ENCODE measurements at places on chromosomes 7 and 10.

DNA sequence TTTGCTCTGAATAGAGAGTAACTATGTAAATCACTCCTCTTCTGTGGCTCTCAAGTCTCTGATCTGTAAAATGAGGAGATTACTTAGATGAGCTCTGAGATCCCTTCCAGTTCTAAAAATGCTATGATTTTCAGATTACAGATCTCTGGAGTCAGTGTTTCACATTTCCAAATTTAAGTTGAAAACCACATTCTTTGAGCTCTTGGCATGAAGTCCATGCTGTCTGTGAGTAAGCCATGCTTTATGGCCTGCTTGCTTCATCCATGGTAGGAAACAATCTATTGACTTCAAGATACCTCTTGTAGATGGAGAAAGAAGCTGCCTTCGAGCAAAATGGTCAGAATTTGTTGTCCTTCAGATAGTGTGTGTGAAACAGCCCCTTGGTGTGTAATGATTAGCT is 64.9 kb downstream of the CELF2 start:
- DNase-seq, result peak; percentile 5

- peak; percentile 56 for DNase-seq
Measured at GRCh38 chr7:7228472-7228871, 46.1 kb downstream of the C1GALT1 start.

GRCh38 chr10:4947635-4948596 is 15.3 kb upstream of the AKR1C1 start:
- DNase-seq, result peak; percentile 94

DNA sequence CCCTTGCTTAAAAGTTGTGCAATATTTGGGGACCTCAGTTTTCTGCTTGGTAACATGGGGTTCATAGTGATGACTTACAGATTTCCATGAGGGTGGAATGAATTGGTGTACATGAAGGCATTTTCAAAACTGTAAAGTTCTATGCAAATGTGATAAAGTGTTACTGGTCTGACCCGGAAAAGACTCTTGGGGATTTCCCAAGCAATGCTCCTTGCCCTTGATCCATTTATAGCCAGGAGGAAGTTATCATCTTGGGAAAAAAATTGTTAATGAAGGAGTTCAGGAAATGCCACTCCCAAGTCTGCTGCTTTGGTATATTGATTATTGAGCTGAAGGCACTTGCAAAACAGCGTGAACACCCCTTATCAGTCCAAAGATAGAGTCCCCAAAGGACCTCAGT is 96.3 kb upstream of the ZPBP start:
- DNase-seq, result no peak

GRCh38 chr10:85983051-85983450 is 383.5 kb downstream of the GRID1 start:
- DNase-seq, result no peak

DNA sequence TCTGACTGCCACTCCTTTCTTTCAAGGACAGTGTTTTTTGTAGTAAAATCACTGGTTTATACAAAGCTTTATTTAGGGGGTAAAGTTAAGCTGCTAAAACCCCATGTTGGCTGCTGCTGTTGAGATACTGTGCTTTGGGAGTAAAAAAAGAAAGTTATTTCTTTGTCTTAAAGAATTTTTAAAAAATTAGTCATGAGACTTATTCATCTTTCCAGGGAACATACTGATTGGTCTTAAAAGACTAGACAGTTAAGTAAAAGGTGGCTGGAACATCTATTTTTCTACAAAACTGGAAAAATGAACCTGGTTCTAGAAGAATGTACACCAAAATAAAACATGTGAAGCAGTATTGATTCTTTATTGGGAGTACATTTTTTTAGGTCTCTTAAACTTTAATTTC is 20.6 kb downstream of the BBIP1 start:
- no peak for DNase-seq

- DNase-seq, result peak; percentile 6
Measured at GRCh38 chr7:33339074-33339790, 209.9 kb downstream of the BBS9 start.

DNA sequence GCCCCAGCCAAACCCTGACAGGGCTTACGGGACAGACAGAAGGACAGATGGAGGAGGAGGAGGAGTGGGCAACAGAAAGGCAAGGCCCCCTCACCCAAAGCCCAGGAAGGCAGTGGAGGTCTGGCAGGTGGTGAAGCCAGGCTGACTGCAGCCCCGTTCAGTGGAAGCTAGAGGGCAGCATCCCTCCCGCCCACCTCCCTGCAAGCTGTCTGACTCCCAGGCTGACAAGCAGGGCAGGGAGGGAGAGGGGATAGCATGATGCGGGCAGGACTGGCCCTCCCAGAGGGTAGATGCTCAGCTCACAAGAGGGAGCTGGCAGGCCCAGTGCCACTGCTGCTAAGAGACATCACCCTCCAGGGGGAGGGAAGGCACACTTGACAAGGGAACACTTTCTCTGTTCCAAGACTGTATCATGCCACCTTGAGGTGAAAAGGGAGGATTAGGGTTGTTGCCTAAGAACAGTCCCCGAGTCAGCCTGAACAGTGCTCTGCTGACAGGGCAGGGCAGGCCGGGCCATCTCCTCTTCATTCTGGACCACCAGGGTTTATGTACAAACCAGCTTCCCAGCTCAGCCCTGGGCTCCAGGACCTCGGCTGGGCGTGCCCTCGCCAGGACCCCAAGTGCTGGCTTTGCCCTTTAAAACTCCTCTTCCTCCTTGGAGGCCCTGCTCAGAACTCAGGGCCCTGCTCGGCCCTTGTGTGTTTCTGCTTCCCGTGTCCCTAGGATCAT is 61.8 kb downstream of the RASGEF1A start:
- DNase-seq, result peak; percentile 45

GRCh38 chr7:102186306-102186705 is 100.4 kb upstream of the SH2B2 start:
- no peak for DNase-seq

GRCh38 chr7:7581531-7582179 is 15.0 kb downstream of the MIOS start:
- DNase-seq, result no peak

- no peak for DNase-seq
Measured at GRCh38 chr10:130999376-131000202, 311.9 kb downstream of the TCERG1L start.

DNA sequence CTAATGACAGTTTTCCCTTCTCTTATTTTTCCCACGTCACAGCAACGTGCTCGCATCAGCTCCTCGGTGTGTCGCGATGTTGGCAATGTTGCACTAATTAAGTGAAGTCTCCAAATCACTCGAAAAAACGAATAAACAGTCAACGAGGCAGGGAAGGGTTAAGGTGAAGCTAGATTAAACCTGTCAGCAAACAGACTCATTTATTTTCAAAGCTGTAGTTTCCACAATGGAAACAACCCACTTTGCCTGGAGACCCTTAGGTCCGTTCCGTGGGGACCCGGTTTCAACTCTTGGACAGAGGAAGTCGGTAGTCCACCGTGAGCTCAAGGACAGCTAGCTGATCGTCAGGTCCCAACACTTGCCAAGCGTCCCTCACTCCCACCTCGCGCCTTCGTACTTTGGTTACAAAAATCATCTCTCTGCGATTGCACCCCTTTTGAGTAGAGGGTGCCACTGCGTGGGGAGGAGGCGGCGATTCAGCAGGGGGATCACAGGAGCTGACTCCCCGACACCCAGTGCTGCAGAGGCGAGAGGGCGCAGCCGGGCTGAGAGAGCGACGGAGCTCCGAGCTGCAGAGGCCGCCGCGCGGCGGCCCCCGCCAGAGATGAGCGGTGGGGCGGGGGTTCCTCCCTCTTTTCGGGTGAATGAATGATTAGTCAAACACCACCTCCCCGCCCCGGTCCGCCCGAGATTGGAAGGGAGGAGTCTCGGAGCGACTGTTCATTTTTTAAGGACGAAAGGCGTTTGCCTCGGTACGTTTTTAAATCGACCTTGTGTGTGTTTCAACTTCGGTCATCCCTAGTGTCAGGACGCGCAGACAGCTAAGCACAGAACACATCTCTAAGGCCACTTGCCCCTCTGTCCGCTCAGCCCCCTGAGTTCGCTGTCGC is 1.3 kb upstream of the BMPER start:
- peak; percentile 74 for DNase-seq

- DNase-seq, result no peak
Measured at GRCh38 chr10:35572583-35572982, 32.6 kb upstream of the GJD4 start.

DNA sequence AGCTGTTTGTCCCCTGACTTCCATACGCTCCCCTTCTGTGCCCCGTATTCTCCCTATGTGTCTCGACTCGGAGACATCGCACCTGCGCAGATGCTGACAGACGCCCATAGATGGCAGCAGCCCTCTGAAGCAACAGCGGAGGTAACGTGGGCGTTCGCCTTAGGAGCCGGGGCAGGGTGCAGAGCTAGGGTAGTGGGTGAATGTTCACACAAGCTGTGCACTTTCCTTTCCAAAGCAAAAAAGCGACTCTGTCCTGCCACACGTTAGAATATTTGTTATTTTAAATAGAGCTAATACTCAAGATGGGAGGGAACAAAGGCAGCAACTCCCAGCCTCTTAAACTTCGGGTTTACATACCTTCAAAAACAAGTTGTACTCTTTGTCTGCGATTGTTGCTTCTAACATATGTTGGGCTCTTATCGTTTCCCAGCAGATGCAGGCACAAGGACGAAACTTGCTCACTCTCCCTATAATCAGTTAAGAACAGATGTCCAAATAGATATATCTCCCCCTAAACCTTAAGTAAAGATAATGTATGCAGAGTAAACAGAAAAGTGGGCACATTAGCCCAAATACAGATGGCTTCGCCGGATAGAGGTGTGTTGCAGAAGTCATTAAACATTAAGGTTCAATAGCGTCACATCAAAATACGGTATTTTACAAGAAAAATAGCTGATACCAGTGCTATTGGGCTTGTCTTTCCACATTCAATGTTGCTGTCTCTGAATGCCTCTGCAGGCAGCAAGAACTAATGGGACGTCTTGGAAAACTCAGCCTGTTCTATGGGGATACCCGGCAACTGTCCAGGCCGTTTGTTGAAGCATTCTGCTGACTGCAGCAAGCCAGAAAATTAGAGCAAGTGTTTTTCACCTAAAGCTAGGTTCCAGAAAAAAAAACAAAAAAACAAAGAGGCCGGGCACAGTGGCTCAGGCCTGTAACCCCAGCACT is 340.3 kb upstream of the PRKCQ start:
- peak; percentile 13 for DNase-seq

GRCh38 chr10:131177431-131178327 is 133.8 kb downstream of the TCERG1L start:
- no peak for DNase-seq

DNA sequence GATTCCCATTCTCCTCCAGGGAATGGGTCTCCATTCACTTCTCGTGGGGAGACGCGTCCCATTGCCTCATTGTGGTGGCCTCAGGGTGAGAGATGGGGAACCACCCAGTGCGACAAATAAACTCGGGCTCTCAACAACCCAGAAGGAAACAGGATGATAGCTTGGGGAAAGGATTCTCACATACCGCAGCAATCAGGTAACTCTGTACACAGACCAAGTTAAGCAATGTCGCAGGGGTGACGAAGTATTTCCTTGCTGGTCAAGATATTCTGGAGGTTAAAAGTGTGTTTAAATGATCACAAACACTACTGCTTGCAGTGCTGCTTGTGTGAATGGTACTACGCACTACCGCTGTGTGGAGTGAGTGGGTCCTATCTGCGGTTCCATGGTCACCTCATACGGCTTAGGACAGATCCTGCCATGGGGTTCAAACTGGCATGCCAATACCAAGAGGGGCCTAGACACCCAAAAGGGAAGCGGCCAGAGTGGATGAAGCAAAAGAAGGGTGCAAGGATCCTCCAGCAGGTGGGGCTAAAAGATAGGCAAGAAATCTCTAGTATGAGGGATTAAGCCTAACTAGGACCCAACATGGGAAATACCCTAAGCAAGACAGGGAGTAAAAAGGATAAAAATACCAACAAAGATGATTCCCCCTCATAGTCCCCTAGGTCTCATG is 143.8 kb upstream of the TMEM106B start:
- peak; percentile 26 for DNase-seq

DNA sequence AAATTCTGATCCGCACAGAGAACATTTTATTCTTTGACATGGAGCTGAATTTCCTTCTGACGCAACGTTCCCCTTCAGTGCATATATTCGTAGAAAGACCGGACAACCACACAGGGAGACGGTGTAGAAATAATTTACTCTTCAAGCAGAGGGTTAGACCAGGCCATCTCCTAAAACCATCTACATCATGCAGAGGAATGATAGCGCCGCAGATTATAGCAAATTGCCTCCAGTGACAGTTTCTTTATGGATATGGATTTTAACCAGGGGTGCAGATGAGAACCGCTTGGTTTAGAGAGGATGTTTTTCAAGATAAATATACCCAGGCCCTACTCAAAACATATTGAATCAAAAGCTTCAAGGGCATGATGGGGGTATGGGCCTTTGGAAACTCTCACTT is 759.3 kb upstream of the AUTS2 start:
- DNase-seq, result no peak

Data from AG10803 (cell line).